ENCODE measurements at places on chromosomes 2 and 18. TPM values are rescaled to one million over a fixed set of nuclear protein-coding genes. Genes with fewer than 3 reads are reported as not detected.

REG1B gene
- polyA plus RNA-seq, result not detected

MAPK4 gene
- polyA plus RNA-seq, result 45.4 TPM

PLGLB1 gene
- polyA plus RNA-seq, result 4.6 TPM

- H3K27me3 ChIP-seq, result no peaks in the 10 kb centered on the region
- H3K4me3 ChIP-seq, result no peak overlapping the region
- H3K4me1 ChIP-seq, result no peaks in the 10 kb centered on the region
- DNase-seq, result no peak
- H3K36me3 ChIP-seq, result no peaks in the 10 kb centered on the region
- no peak overlapping the region for H3K27ac ChIP-seq
These were observed 278.9 kb upstream of the TCF4 start for GRCh38 chr18:55866886-55867285.

DNA sequence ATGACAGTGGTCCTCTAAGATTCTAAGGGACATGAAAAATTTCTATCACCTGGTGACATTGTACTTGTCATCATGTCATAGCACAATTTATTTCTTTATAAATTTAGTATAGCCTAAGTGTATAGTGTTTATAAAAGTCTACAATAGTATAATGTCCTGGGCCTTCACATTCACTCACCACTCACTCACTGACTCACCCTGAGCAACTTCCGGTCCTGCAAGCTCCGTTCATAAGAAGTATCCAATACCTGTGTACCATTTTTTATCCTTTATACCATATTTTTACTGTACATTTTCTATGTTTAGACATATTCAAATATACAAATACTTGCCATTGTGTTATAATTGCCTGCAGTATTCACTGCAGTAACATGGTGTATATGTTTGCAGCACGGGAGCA is 72.8 kb upstream of the DSEL start:
- no peaks in the 10 kb centered on the region for H3K27me3 ChIP-seq
- no peaks in the 10 kb centered on the region for H3K36me3 ChIP-seq
- H3K27ac ChIP-seq, result no peak overlapping the region
- DNase-seq, result no peak
- no peaks in the 10 kb centered on the region for H3K4me1 ChIP-seq

DNA sequence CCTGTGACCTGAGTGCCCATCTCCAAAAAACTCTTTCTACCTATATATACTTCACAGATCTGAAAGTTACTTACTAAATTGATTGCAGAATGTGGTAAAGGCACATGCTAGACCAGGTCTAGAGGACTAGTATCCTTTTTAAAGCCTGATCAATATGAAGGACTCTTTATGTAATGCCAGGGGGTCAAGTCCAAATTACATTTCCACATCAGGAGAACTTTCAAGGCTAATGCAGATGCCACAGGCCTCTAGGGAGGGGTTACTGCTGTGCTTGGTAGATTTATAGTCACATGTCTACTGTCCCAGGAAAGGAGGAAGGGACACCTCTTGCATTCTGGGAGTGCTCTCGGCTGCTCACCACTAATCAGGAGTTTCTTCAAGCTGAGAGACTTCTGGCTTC is 118.4 kb upstream of the NOSTRIN start:
- no peak for DNase-seq
- H3K4me1 ChIP-seq, result no peaks in the 10 kb centered on the region
- H3K27me3 ChIP-seq, result no peaks in the 10 kb centered on the region
- H3K4me3 ChIP-seq, result no peak overlapping the region

Measured in cardiac muscle cell (in vitro differentiated cells and primary cell).